ENCODE measurements at places on chromosomes 6 and 20. TPM values are rescaled to one million over a fixed set of nuclear protein-coding genes. Genes with fewer than 3 reads are reported as not detected.

GRCh38 chr6:1929931-1930330, 315.5 kb downstream of the GMDS start:
- DNase-seq = no peak

Gene GPR6
- not detected for polyA plus RNA-seq

Gene SAPCD1
- 3.3 TPM for polyA plus RNA-seq

Gene PRR18
- 0.83 TPM for polyA plus RNA-seq

Gene TRAPPC3L
- polyA plus RNA-seq = 0.28 TPM

Measured in muscle of arm (tissue), 14 donors.